ENCODE measurements at places on chromosomes 7 and 10. TPM values are rescaled to one million over a fixed set of nuclear protein-coding genes. Genes with fewer than 3 reads are reported as not detected.

The ZNF487 gene
- polyA plus RNA-seq, result 9.7 TPM

DNA sequence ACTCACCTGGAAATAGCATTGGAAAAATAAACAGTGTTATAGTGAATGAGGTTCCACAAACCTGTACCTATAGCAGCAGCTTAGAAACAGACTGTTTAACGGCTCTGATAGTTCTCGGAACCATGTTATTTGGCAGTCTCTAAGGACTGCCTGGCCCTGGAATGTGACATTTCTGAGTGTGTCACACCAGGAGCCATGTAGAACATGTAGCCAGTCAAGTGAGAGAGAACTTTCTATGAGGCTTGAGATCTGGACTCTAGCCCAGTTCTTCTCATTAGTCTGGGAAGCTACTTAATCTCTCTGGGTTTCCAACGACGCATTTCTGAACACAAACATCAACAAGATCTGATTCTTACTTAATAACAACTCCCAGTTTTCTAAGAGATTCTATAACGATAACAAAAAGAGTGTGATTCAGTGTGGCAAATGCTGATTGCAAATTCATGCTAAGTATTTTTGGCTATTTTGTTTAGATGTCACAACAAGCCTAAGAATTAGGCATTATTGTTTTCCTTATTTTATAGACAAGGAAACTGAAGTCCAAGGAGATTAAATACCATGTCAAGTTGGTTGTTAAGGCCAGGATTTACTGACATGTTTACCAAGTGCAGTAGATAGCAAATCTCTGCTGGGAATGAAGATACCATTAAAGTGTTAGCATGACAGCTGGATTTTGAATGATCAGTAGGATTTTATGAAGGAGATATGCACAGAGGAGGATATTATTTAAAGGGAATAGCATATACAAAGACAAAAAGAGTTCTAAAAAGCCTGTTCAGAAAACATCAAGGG lies 47.2 kb downstream of the APBB1IP start:
- no peak for DNase-seq

DNA sequence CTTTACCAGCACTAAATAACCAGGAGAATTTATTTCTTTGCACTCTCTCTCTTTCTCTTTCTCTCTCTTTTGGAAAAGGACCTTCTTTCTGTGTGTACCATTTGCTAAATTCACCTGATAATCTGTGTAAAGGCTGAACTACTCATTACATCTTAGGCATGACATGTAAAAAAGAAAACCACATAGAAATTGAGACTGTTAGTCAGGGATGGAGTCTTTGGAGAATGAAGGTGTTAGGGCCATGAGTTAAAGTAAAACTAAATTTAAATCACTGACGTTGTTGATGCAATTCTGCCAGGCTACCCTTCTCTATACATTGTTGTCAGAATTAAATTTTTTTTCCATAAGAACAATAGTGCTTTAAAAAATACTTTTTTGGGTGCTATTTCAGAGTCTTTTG lies 263.3 kb downstream of the PTEN start:
- DNase-seq, result no peak

- DNase-seq, result no peak
These were observed 42.3 kb downstream of the IKZF1 start for GRCh38 chr7:50346545-50347497.

- DNase-seq, result peak; percentile 75
These were observed 1.0 kb downstream of the PFKP start for GRCh38 chr10:3068201-3068967.

Measured in kidney (tissue), 22 donors.